ENCODE measurements at places on chromosomes 3 and 15.

- DNase-seq: no peak
These were observed 27.4 kb upstream of the IL1RAP start for GRCh38 chr3:190486533-190486864.

GRCh38 chr3:65672871-65673815, 365.6 kb downstream of the MAGI1 start:
- DNase-seq: peak; percentile 6

GRCh38 chr15:91779960-91780359, 73.5 kb upstream of the SLCO3A1 start:
- DNase-seq: no peak

DNA sequence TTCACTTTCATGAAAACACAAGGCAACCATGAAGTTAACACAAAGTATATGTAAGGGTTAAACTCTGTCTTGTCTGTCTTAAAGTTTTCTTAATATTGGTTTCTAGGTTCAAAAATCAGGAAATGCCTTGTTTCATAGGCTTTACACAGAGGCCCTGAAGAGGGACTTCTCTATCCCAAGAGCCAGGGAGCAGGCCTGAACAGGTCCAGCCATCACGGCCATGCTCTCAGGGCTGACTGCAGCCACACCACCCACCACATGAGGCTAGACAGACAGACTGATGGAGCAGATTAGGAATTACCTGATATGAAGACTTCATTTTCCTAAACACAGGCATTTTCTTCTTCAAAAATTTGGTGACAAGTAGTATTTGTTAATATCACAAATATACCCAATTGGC, 502.9 kb downstream of the GABRG3 start:
- DNase-seq: no peak

DNA sequence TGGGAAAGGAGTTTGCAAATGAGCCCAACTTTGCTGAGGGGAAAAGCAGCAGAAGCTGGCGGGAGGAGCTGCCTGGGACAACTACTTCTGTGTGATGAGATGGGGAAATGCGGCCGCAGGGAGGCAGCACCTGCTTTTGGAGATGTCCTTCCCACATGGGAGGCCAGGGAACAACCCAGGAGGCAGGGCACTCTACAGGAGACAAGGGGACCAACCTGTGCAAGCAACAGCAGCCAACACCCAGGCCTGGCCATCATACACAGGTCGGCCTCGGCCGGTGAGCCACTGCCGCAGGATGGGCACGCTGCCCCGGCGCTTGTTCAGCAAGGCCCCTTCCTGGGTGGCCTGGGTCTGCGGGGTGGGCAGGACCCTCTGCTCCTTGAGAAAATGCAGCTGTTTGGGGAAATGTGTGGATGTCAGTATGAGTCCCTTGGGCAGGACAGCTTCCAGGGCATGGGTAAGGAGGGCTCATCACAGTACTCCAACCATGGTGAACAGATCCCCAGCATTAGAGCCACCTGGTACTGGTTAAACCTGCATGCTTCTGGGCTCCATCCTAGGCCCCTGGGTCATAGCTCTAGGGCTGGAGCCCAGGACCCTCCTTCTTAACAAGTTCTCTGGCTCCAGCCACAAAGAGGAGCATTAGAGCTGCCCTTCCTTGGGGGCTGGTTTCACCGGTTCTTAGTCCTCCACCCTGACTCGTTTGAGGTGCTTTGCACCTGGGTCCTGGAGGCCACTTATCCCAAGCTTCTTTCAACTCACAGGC, 11.6 kb downstream of the EPB42 start:
- no peak for DNase-seq

Measured in retinal pigment epithelial cell (primary cell).